Fibroblast of upper back skin (primary cell): ENCODE measurements at places on chromosomes 4 and X.
A peak's percentile ranks its signal among the peaks of the same experiment; 100 is the strongest.

DNA sequence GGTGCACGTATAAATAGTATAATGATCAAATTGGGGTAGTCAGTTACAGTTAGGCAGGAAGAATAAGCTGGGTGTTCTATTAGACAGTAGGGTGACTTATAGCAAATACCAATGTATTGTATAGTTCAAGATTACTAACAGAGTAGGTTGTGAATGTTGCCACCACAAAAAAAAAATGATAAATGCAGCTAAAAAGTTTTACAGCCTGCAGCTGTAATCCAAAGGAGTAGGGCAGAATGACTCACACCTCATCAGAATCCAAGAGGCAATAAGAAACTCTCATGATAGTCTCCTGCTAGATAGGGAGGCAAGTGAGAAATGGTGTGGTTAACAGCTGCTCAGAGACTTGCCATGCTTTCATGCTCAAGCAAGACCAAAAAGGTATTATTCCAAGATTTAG lies 19.6 kb upstream of the TCEAL4 start:
- peak; percentile 76 for DNase-seq

DNA sequence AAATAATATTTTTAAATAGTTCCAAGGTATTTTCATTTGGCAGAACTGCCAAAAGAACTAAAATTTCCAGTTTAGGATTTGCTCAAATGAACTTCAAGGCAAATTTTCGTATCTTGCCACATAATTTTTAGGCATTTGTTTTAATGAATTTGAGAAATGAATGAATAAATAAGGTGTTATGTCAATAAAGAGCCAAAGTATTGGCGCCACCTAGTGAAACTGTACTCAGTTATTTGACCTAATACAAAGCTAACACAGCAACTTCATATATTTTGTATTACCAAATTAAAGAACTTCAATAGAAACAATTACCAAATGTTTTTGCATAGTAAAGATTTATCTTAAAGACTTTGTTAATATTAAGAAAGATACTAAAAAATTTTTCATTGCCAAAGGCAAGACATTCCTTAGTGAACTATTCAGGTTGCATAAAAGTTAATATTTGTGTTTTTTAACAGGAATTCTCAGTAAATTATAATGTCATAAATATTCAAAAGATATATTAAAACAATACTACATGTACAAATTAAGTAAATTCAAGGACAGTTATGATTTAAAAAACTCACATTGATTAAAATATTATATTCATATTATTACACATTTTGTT lies 50.3 kb downstream of the STPG2 start:
- no peak for DNase-seq

GRCh38 chrX:101383679-101384205 lies 2.2 kb downstream of the BTK start:
- DNase-seq: no peak

- DNase-seq: peak; percentile 37
Measured at GRCh38 chrX:13464599-13465275, 104.7 kb upstream of the EGFL6 start.

DNA sequence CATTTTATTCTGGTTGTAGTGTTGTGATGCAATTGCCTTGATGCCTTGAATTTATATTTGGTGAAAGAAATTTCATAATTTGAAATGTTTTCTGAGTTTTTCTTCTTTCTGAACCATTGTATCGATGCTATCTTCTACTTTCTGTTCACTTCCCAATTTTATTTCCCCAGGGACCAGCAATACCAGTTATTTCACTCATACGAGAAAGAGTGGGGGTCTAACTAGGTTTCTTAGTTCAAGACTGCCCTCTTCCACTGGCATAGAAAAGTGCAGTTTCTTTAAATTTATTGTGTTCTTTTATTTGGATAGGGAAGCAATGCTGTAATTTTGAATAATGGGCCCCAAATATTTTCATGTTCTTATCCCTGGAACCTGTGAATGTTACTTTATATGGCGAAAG lies 544.0 kb upstream of the ADGRL3 start:
- peak; percentile 61 for DNase-seq

DNA sequence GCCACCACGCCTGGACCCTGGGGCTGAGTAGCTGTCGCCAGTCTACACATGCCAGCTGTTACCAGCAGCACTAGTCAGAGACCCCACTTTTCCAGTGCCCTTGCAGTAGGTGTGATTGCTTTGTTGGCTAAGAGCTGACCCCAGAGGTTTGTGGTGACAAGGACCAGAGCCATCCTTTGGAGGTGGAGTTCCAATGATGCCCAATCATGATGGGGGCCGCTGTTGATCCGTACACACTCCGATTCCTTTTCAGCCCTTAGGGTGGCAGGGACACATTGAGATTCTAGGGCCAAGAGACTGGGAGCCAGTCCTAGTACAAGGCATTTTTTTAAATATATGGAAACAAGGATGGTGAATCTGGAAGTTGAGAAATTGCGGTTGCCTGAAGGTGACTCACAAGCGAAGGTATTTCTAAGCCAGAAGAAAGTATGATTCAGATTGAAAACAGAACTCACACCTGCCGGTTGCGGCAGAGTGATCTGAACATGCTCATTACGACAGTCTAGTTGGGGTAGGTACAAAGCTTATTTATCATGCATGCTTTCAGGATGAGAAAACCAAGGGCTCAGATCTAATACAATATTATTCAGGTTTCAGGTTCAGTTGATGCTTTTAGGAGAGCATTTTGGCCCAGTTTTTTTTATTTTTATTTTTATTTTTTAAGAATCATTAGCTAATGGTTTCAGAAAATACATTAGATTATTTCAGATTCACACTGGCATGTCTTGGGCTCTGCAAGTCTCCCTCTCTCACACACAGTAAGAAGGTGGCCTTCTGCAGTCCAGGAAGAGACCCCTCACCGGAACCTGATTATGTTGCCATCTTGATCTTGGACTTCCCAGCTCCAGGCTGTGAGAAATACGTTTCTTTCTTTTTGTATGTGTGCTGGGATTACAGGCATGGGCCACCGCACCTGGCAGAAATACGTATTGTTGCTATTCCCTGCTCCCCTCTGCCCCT lies 43.4 kb downstream of the SHROOM2 start:
- DNase-seq: peak; percentile 63

DNA sequence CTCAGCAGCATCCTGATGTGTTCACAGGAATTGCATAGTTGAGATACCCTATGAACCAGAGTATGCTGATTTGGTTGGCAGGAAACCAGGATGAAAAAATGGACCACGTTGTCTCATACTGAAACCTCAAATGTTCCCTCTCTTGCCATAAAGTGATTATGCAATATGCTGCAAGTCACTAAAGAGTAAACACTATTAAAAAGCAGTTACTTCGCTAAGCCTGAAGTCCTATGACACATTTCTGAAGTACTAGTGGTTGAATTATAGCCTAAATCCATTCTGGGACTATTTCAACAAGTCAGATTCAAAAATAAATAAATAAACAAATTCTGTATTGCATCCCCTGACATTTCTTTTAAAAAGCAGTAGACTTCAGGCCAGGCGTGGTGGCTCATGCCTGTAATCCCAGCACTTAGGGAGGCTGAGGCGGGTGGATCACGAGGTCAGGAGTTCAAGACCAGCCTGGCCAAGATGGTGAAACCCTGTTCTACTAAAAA lies 106.0 kb upstream of the NAP1L5 start:
- DNase-seq: peak; percentile 93

DNA sequence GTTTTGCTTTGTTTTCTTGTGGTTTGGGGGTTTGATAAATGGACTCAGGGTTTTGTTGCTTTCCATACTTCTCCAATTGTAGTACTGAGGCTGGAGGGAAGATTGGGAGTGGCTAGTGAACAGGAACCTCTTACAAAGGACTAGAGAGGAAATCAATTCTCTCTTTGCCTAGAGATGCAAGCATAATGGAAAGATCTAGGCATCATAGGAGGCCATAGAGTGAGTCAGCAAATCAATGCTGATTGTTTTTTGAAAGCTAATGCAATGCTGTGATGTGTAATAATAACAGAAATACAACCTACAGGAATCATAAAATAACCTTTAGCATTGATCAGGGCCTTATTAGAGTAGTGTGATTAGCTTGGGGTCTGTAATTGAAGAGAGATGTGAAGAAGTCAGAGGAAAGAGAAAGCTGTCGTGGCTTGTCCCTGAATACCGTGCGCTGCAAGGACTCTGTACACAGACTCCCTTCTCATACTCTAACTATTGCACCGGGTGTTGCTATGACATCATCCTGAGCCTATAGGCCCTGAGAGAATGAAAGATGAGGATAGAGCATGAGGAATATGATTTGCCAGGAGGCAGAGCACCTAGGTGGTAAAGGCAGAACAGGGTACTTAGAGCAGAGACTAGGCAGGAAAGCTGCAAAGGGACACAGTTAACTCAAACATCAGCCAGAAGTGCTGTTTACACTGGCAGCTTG lies 29.3 kb upstream of the GPR101 start:
- no peak for DNase-seq

- DNase-seq: peak; percentile 45
Measured at GRCh38 chr4:153465615-153466080, 512 bp upstream of the TMEM131L start.
